ENCODE measurements at places on chromosomes 5 and 9. TPM values are rescaled to one million over a fixed set of nuclear protein-coding genes. Genes with fewer than 3 reads are reported as not detected.

DNA sequence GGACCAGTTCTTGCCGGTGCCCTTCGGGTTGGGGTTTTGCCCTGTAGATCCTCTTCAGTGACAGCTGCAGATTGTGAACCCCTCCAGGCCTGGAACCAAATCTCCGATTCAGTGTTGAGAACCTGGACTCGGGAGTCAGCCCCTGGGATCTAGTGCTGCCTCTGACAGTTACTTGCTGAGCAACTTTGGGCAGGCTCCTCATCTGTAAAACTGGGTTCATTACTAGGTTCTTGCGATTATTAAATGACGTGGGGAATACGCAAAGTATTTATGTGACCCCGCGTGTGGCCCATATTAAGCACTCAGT, 600 bp downstream of the ERCC6L2 start:
- DNase-seq: no peak

- DNase-seq: no peak
These were observed 65.9 kb downstream of the SEMA5A start for GRCh38 chr5:9479990-9480389.

- no peak for DNase-seq
These were observed 85.1 kb downstream of the YIPF5 start for GRCh38 chr5:144085381-144085780.

GRCh38 chr9:93391898-93392297, 59.6 kb upstream of the FAM120A start:
- DNase-seq: no peak

The CCDC187 gene
- not detected for total RNA-seq
